Right lung (tissue), 10 donors: ENCODE measurements at places on chromosomes 5 and 9. TPM values are rescaled to one million over a fixed set of nuclear protein-coding genes. Genes with fewer than 3 reads are reported as not detected.

GRCh38 chr9:1916655-1917054, 98.5 kb upstream of the SMARCA2 start:
- DNase-seq: peak; percentile 9

The GZMA gene
- 3.5 TPM for polyA plus RNA-seq

GRCh38 chr5:178588769-178589168, 1.4 kb downstream of the COL23A1 start:
- DNase-seq: no peak

The APBA1 gene
- 15.3 TPM for polyA plus RNA-seq

- DNase-seq: peak; percentile 73
These were observed 172.7 kb downstream of the ROR2 start for GRCh38 chr9:91777292-91777830.
